ENCODE measurements at places on chromosomes 4 and X.

DNA sequence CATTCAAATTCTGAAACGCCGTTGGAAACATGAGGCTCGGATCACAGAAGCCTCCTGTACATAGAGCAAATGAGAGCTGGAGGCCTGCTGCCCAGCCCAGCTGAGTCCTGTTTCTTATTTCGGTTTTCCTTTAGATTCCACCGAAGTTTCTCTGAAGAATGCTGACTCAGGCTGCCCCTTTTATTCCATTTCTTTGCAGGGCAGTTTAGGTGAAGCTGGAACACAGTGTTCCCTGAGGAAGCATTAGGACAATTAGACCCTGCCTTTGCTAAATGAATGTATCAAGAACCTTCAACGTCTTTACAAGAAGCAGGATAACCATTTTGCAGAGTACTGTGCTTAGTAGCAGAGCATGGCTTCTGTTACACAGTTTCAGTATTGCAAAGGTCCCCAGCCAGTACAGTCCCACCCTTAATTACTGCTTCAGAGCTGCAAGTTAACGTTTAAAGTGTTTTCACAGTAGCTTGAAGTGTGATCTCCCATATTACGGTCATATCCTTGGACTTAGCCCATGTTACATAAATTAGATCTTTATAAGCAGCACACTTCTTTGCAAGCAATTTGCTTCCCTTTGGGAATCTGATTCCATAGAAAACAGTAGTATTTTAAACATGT is 117.0 kb downstream of the TBL1X start:
- no peak for DNase-seq

DNA sequence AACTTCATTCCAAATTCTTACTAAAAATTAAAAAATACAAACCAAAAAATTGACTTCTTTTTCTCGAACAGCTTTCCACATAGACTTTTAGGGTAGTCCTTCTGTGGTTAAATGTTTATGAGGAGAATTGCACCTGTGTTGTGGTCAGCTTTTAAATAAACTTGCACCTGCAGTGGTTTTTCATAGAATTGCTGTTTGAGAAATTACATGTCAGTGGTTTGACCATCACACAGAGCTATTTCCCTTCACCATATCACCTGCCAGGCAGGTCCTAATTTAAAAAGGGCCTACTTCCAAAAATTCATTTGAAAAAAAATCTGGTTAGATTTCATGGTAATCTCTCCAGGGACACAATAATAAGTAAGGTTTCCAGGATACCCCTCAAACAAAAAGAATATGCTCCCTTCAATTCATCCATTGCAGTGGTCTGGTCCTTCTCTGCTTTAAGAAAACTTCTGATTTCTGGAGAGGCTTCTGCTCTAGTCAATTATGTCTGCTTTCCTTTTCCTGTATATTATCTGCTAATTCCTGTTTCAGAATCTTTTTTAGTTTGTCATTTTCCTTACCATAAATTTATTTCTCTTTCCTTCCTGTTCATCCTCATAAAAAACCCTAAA is 9.8 kb upstream of the UTP3 start:
- no peak for DNase-seq

DNA sequence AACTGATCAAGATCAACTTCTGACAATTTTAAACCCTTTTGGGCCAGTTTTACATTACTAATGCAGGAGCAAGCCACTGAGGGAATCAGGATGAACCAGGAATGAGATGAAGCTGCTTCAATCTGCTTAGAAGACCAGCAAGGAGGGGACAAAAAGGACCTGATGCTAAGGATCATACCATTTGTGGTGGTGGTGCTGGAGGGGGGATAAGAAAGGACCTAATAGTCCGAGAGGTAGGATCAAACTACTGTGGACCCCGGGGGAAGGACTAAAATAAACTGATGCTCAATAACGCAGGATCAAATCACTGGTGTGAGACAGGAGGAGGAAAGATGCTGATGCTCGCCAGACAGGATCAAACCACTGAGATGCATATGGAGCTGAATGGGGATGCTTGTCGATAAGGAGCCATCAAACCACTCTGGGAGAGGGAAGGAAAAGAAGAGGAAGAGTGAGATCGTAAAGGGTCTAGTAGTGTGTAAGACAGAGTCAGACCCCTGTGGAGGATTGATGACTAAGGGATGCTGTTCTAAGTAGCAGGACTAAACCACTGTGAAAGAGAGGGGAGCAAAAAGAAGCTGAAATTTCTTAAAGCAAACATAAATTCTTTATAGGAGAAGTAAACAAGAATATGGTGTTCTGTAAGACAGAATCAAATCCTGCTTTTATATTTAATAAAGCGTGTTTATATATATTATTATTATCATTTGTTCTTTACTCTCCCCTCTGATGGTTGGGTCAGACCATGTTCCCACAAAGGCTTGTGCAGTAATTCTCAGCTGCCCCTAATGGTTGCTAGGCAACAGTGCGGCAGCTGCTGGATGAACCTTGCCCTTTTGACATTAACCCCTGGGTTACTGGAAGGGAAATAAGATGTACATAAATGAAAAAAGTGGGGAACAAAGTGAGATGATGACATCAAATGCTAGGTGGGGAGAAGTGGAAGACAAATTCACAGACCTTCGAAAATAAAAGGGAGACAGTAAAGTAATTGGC is 432.5 kb upstream of the FGF16 start:
- DNase-seq, result no peak

GRCh38 chr4:184895012-184895695 is 69.4 kb upstream of the ACSL1 start:
- no peak for DNase-seq

DNA sequence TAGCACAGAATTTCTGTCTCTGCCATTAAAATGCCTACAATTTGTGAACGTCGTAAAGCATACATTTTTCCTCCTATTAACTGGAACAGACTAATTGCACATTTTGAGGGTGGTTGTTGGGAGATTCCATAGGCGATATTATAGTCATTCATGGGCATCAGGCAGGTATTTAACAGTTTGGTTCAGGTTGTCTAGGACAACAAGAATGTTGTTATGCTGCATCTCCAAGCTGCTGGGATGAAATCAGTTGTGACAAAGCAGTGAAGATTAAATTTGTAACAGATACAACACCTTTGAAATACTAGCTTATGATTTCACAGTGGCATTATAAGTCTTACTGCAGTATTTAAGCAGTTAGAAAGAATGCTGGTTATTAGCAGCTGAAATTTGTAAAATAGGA is 339.7 kb upstream of the PITX2 start:
- no peak for DNase-seq

GRCh38 chr4:169330095-169330494 is 59.3 kb upstream of the SH3RF1 start:
- no peak for DNase-seq

DNA sequence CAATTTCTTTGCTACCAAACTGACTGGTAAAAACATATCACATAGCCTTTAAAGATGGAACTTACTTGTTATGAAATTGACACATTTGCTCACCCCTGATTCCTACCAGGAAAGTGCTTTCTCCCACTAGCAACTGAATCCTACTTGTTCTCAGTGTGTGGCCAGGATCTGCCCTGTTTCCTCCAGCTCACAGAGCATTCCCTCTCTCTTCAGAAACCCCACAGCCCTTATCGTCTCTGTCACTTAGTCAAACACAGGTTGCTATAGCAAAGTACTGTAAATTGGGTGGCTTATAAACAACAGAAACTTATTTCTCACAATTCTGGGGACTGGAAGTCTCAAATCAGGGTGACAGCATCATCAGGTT is 265.2 kb upstream of the BOD1L1 start:
- DNase-seq, result no peak
